ENCODE measurements at places on chromosomes 3 and 15.

- DNase-seq, result peak; percentile 83
Measured at GRCh38 chr15:36501063-36501678, 78.3 kb upstream of the CDIN1 start.

- DNase-seq, result peak; percentile 82
Measured at GRCh38 chr3:120472121-120472844, 21.5 kb upstream of the FSTL1 start.

- DNase-seq, result peak; percentile 46
Measured at GRCh38 chr15:39591896-39592315, 11.0 kb downstream of the THBS1 start.

- no peak for DNase-seq
Measured at GRCh38 chr15:55868707-55869106, 124.7 kb downstream of the NEDD4 start.

GRCh38 chr15:47711655-47712054 lies 5.7 kb upstream of the SEMA6D start:
- peak; percentile 24 for DNase-seq

GRCh38 chr3:16658004-16658924 lies 53.0 kb upstream of the DAZL start:
- DNase-seq, result peak; percentile 5

DNA sequence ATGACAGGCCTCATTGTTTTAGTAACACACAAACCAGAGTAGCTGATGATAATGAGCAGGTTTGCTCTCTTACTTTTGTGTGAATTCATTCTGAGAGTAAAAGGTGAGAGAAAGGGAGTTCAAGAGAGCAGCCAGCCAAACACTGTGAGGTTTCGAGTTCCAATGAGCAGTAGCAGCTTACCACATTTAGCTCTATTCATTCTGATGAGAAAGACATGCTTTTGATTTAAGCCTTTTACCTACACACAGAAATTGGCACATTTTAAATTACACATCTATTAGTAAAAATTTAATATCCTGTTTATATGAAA lies 28.0 kb downstream of the GLDN start:
- no peak for DNase-seq

GRCh38 chr3:73739791-73740453 lies 115.2 kb upstream of the PDZRN3 start:
- DNase-seq, result peak; percentile 75

GRCh38 chr3:42507761-42508335 lies 5.4 kb downstream of the VIPR1 start:
- no peak for DNase-seq

- DNase-seq, result no peak
Measured at GRCh38 chr3:35291471-35292236, 347.7 kb upstream of the ARPP21 start.

DNA sequence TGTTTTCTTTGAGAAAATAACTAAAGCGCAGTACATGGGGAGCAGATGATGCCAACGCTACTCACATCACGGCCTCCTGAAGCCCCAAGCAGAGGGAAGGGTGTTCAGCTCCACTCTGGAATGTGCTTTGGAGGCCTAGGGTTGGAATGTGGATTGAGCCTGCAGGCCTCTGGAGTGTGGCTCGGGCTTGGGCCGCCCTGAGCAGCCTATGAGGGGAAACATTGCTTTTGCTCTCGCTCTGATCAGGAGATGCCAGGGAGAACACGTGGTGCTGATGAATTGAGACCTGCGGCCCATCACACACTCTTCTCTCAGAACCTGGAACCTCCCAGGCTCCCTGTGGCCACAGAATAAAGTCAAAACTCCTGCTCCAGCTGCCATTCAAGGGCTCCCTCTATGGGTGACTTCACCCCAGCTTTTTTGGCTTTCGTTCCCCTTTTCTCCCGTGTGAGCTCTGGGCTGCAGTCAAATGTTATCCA lies 23.3 kb downstream of the CCDC13 start:
- DNase-seq, result peak; percentile 20

DNA sequence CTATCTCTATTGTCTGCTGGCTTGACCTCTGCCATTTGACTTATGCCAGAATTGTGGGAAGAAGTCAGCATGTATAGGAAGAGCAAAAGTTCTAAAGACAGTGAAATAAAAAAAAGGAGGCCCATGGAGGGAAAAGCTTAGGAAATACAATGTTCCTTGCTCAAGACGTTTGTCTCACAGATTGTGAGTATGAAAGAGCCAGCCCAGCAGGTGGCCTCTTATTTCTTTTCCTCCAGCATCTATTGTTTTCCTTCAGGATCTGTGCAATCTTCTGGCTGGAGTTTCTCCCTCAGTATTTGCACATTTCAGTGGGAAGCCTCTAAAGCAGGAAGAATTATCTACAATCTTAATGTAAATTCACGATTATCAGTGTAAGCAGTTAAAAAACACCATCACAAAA lies 43.7 kb downstream of the ZDHHC3 start:
- no peak for DNase-seq

DNA sequence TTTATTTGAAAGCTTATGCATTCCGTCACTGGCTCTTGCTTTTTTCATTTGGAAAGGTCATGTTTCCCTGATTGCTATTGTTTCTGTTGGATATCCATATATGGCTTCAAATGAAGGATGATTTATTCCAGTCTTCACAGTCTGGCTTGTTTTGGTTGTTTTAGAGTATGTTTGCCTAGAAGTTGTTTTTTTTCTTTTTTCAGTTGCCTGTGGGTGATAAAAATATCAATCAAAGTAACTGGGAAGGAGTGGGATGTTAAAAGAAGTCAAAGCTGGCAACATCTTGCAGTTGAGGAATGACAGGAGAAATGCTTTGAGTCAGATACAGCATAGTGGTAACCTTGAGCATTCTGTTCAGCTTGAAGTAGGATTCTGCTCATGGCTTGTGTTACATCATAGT lies 610.5 kb downstream of the PLOD2 start:
- DNase-seq, result no peak

DNA sequence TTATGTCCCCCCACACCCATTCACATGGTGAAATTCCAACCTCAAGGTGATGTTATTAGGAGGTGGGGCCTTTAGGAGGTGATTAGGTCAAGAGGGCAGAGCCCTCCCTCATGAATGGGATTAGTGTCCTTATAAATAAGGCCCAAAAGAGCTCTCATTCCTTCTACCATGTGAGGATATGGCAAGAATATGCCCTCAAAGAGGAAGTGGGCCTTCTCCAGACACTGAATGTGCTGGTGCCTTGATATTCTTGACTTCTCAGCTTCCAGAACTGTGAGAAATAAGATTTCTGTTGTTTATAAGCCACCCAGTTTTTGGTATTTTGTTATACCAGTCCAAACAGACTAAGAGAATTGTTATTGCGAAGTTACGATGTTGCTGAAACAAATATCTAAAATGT lies 94.4 kb downstream of the ANKRD28 start:
- DNase-seq, result no peak

- no peak for DNase-seq
Measured at GRCh38 chr3:113013593-113013992, 22.8 kb downstream of the GTPBP8 start.

DNA sequence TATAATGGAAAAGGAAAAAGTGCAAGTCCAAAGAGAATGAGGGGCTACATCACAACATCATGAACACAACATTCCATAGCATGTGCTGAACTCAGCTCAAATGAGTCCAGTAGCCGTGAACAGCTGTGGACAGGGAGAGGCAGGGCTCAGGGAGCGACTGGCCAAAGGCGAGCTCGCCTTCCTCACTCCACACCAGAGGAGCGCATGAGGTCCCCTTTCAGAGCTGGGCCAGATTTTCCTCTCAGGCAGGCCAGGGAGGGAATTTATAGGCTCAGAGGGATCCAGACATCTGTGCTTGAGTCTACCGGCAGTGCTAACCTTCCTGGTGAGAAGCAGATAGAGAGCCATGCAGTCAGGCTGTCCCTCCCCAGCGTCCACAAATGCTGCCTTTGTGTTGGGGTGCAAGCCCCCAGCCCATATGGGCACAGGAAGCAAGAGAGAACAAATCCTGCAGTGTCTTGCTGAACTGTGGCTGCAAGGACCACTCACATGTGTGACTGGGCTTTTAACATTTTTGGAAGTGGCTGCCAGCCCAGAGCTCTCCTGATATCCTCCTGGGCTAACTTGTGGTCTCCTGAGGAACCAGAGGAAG lies 32.5 kb downstream of the ARHGEF3 start:
- no peak for DNase-seq

- DNase-seq, result no peak
Measured at GRCh38 chr3:172102123-172102882, 62.9 kb downstream of the FNDC3B start.

DNA sequence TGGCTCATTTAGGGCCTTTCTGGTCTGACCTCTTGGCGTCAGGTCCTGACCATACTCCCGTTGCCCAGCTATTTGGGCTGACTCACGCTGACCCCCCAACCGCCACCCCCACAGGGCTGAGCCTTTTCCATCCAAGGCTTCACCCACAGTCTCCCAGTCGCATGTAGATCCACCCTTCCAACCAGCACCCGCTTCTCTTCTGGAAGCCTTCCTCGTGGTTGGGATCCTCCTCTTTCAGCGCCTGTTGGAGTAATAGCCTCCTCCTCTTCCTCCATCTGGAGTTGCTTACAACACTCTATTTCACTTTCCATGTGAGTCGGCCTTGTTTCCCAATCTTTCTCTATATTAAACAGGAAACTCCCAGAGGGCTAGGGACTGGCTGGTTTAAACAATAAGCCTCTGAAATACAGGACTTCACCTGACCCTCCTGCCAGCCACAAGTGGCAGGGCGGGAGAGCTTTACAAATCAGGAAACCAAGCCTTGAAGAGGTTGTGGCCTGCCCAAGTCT lies 2.1 kb upstream of the ALAS1 start:
- peak; percentile 22 for DNase-seq

DNA sequence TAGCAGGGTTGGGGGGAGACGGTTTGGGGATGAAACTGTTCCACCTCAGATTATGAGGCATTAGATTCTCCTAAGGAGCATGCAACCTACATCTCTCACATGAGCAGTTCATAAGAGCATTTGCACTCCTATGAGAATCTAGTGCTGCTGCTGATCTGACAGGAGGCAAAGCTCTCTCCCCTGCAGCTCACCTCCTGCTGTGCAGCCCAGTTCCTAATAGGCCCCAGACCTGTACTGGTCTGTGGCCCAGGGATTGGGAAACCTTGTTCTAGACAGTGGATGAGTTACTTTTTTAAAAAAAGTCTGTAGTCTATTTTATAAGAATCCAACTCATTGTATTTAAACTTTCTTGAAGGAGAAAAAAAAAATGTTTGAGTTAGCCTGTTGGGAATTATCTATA lies 100.0 kb downstream of the HHLA2 start:
- DNase-seq, result no peak

- DNase-seq, result no peak
Measured at GRCh38 chr15:34976743-34977142, 7.2 kb upstream of the AQR start.

DNA sequence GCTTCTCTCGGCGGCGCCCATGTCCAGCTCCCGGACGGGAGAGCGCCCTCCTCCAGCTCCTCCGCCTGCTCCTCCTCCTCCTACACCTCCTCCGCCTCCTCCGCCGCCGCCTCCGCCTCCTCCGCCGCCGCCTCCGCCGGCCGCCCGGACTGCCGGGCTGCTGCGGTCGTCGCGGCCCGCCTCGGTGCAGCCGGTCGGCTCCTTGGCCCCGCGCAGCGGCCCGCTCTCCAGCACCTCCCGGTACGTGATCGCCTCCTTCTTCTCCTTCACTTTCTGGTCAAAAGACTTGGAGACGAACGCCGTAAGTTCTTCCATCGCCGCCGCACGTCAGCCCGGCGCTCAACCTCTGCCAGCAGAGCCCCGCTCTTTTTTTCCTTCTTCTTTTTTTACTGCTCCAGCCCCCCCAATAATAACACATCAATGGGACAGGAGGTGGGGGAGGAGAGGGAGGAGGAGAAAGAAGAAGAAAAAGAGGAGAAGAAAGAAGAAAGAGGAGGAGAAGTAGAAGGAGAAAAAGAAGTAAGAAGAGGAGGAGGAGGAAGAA lies 438 bp downstream of the SHOX2 start:
- DNase-seq, result peak; percentile 76

GRCh38 chr3:189014526-189014925 lies 157.2 kb upstream of the TPRG1 start:
- DNase-seq, result no peak

DNA sequence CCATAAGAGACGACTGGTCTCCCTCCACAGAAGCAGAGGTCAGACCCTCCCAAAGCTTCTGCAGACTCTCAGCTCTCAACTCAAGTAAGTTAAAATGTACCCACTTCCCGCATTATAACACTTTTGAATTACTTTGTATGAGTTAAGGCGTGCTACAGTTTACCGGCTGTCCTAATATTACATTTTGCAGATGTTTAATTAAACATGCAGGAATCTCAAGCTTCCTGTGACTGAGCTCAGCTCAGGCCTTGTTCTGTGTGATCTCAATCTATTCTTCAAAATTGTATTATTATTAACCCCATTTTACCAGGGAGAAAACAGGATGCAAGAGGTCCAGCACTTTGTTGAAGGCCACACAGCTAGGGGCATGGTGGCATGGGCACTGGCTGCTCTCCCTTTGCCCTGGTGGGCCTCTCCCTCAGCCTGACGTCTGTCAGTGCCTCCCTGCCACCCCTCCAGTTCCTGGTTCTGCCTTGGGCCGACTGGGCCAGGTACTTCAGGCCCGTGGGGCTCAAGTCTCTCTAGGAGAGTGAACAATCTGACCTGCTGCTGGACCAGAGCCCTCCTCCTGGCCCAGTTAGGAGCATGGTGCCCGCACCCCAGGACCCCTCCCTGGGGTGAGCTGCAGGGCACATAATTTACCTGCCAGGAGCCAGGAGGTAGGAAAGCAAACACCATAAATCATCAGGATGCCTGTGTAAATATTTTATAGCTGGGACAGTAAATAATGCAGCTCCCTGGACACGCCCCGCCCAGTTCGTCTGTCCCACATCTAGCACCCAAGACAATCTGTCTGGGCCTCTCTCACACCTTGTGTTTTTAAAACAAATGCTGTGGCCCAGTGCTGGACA lies 14.9 kb upstream of the RFT1 start:
- DNase-seq, result no peak

- DNase-seq, result no peak
Measured at GRCh38 chr3:128495435-128495970, 2.5 kb upstream of the GATA2 start.

DNA sequence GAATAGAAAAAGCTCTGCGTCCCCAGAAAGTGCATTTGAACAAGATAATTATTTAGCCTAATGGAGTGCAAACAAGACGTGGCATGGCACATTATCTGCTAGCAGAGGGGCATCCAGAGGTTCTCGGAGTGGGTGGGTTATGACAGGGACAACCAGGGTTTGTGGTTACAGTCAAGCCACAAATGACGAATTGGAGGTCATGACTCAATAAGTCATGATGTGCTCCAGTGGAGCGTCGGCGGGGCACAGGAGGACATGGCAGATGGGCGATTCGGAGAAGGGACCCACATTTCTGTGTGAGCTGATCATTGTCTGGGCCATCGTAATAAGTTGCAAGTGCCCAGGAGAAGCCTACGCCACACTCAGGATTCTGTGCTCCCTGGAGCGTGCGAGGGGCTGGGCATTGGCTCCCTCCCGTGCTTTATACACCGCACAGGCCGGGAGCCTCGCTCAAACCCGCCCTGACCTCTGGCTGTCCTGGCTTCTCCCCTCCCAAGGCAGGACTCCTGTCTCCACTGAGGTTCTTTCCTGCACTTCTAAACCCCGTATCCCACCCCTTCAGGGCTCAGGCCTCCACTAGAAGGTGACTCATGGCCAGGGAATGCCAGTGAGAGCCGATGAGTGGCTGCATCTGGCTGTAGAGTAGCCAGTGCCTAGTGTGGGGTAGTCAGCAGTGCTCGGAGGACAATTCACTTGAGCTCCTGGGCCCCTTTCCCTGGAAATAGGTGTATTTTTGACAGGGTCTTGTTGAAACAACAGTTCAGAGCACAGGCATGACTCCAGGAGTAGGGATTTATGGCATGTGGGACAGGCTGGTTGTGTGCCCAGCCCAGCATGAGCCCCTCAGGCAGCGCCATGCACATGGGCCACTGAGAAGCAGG lies 67.4 kb downstream of the GRIP2 start:
- DNase-seq, result peak; percentile 91

- peak; percentile 45 for DNase-seq
Measured at GRCh38 chr3:184145111-184145524, 10.0 kb downstream of the EIF2B5 start.
